Stimulated activated CD8-positive, alpha-beta memory T cell treated with anti-CD3 and anti-CD28 coated beads, Interleukin-2, amount 100 ng/mL, for 48 hours (primary cell): ENCODE measurements at places on chromosomes 5 and 9.

GRCh38 chr5:112109331-112110007 is 309.6 kb downstream of the EPB41L4A start:
- DNase-seq, result no peak

DNA sequence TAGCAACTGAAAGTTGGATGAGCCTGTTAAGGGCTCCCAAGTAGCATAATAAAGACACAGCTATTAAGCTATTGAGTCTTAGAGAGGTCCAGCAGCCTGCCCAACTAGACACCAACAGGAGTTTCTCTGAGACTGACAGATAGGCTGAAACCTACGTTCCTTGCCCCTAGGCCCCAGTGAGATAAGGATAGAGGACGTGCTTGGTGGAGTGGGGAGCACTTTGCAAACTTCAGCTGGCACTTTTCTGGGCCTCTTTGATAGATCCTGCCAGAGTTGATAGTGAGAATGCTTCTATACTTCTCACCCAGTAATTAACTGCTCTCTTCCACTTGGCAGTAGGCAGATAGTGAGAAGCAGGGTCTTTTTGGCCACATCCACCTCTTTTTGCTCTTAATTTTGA is 20.8 kb upstream of the CTNNA1 start:
- DNase-seq, result no peak

DNA sequence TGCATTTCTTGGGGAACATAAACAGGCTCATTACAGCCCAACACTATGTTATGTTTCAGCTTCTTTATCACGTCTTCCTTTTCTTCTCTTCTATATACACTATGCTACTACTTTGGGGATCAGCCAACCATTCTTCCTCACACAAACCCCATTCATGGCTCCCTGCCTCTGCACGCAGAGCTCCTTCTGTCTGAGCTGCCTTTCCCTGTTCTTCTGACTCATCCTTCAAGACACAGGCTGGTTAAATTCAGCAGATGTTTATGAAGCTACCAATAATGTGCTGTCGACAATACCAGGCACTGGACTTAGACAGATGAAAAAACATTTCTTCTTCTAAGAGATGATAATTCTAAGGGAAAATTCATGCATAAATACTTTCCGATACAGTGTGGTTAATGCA is 102.5 kb upstream of the TXNDC8 start:
- no peak for DNase-seq

DNA sequence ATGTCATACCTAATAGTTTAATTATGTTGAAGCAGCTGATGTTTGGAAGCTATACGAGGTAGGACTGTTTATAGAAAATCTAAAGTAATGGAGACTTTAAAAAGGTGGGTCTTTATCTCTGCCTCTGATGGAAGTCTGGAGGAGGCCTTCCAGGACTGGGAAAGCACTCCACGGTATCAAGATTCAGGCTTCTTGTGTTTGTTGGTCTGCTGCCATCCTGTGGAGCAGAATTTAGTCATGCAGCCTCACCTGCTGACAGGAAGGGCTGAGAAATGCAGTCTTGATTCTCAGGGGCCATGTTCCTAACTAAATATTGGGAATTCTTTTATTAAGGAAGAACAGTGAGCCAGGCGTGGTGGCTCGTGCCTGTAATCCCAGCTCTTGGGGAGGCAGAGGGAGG is 15.9 kb downstream of the SPDL1 start:
- no peak for DNase-seq

DNA sequence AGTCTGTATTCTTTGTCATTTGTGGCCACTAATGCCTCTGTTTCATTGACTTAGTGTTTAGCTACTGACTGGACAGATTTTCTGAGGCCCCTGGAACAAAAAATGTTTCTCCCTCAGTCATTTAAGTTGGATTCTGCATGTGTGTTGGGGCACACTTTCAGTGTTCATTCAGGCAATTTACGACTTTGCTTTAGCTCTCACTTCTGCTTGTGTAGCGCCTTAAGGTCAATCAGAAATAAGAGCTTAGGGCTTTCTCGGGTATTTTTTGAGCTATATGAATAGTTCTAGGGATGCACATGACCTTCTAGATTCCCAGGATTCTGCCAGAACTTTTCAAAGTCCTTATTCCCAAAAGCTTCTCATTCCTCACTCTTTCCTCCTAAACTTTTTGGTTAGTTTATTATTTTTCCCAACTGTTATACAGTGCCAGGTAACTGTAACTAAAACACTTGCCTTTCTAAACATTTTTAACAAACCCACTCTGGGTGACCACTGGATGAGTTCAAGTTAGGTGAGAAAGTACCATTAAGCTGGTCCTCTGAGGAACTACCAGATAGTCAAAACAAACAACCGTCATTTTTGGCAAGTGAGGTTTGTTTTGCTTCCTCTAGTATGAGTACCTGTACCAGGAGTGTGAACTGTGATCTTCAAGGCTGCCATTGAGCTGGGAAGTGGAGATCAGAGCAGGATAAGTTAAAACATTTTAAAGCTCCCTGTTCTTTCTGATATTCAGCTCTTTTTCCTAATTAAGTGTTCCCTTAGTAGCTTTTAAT is 571.3 kb upstream of the TLE4 start:
- no peak for DNase-seq

- no peak for DNase-seq
Measured at GRCh38 chr5:100904259-100904861, 1.3 kb upstream of the ST8SIA4 start.
